ENCODE measurements at places on chromosomes 1 and 21.

DNA sequence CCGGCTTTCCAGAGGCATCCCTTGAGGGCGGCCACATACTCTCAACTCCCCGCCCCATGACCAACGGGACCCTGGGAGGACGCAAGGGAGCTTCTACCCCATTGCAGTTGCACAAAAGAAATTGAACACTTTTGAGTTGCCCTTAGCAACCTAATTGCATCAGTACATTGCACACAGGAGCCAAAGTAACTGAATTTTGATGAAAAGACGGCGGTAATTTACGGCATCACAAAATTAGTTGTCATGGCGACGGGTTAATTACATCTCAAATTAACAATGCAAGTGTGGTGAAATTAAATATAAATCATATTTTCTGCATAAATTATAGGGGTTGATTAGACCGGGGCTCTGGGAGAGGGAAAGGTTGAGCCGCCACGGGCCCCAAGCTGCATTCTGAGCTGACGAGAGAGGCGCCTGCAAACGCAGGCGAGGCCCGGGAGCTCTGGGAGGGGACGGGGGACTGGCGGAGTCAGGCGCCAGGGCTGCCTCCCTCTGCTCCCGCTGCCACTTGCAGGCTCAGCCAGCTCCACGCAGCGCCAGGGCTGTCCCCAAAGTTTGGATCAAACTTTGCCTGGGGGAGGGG, 61.4 kb downstream of the CASZ1 start:
- DNase-seq: no peak

GRCh38 chr1:116129537-116129936, 18.3 kb downstream of the MAB21L3 start:
- DNase-seq: no peak

DNA sequence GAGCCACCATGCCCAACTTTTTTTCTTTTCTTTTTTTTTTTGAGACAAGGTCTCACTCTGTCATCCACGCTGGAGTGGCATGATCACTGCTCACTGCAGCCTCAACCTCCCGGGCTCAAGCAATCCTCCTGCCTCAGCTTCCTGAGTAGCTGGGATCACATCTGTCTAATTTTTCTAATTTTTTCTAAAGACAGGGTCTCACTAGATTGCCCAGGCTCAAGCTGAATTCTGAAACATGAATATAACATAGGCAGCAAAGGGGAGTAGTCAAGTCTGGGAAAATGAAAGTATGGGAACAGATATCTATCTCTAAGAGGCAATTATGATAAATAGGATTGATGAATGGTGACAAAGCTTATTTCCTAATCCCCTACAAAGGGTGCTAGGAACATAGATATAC, 7.3 kb upstream of the CMPK1 start:
- no peak for DNase-seq

- no peak for DNase-seq
Observed at GRCh38 chr1:107806902-107807301, 158.1 kb downstream of the VAV3 start.

Data from renal cortical epithelial cell (primary cell).